ENCODE measurements at places on chromosomes 11 and 22. TPM values are rescaled to one million over a fixed set of nuclear protein-coding genes. Genes with fewer than 3 reads are reported as not detected.

The OR8D4 gene
- 1.4 TPM for total RNA-seq

The CFAP68 gene
- 14.5 TPM for total RNA-seq

The LIF gene
- 1.2 TPM for total RNA-seq

The OR8A1 gene
- not detected for total RNA-seq

The MIOX gene
- 0.50 TPM for total RNA-seq

The FGF4 gene
- not detected for total RNA-seq

The FAR1 gene
- 16.9 TPM for total RNA-seq

The NTM gene
- total RNA-seq, result 0.28 TPM

The MYO7A gene
- total RNA-seq, result 3.8 TPM

The ZNF215 gene
- total RNA-seq, result 4.5 TPM

The SLC22A12 gene
- total RNA-seq, result not detected

Measured in pancreas (tissue), 10 donors.